ENCODE measurements at places on chromosomes 11 and 22.

- DNase-seq = no peak
Measured at GRCh38 chr22:30783021-30783420, 88.3 kb downstream of the OSBP2 start.

GRCh38 chr11:79083352-79083751 is 357.5 kb downstream of the TENM4 start:
- DNase-seq = no peak

DNA sequence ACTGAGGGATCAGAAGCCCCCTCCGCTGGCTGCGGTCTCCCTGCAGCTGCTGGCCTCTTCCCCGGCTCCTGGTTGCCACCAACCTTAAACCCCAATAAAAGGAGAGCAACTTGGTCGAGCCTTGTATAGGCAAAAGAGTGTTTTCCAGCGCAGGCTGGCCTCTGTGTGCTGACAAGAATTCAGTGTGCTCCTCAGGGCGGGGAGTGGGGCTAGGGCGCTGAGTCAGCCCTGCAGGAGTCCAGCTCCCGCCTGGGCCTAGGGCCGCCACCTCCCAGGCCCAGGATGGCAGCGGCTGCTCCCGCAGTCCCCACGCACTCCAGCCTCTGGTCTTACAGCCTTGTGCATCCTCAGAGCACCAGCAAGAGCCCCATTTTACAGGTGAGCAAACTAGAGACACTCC is at the start of gene SHISAL1:
TSS of gene SHISAL1 (minus strand) at position 186 of the 400 bp plus-strand sequence. CDS start 12,006 bp downstream, outside the sequence.
- DNase-seq = no peak

DNA sequence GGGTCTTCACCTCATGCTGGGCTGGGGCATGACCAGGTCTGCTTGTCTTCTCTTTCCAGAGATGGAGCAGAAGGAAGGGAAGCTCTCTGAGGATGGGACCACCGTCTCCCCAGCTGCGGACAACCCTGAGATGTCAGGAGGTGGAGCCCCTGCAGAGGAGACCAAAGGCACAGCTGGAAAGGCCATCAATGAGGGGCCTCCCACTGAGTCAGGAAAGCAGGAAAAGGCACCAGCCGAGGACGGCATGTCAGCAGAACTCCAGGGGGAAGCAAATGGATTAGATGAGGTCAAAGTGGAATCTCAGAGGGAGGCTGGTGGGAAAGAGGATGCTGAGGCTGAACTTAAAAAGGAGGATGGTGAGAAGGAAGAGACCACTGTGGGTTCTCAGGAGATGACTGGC is 5.2 kb downstream of the SMTNL1 start:
- DNase-seq = no peak

DNA sequence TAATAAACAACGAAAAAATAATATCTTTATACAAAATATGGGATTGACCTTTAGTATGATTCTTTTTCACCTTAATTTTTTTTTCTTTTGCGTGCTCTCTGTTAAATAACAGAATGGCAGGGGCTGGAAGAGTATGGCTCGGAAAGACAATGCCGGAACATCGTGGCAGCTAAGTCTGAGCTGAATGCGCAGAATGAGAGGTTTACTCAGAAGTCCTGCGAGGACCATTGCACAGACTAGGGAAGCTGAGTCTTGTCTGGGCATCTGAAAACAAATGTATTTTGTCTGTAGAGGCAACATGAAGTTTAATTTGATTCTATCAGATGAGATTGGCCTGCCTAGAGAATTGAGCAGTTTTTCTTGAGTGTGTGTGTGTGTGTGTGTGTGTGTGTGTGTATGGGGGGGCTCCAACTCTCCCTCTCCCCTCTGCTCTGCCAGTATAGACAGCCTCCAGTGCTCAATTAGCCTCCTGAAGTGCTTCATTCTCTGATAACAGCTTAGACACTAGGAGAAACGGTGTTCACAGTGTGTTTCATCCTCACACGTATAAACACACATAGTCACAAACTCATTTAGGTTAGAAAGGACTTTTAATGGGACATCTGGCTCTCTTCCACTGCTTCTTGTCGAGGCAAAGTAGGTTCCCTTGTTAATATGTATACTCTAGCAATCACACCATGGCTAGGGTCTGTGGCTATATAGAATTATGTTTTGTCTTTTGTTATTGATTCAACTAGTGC is 244.3 kb upstream of the SORL1-AS1 start:
- DNase-seq = no peak

DNA sequence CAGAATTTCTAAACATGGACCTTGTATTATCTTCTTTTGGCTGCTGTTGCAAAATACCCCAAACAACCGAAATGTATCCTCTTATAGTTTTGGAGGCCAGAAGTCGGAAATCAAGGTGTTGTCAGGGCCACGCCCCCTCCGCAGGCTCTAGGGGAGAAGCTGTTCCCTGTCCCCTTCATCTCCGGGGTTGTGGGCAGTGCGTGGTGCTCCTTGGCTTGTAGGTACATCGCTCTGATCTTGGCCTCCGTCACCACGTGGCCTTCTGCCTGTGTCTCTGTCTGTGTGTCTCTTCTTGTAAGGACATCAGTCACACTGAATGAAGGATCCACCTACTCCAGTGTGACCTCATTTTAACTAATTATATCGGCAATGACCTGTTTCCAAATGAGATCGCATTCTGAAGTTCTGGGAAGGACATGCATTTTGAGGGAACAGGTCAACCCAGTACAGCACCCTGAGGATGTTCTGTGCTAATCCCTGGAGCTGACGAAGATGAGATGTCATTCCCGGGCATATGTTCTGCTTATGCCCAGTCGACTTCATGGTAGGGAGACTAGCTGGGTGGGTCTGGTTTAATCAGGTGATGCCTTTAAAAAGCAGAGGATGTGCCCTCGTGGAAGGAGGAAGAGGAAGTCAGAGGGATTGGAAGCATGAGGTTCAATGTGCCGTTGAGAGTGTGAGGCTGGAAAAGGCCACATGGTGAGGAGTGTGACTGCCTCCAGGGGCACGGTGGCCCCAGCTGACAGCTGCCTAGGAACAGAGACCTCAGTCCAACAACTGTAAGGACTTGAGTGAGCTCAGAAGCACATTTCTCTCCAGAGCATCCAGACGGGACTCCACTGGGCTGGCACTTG is 531.1 kb downstream of the TBC1D22A start:
- DNase-seq = no peak

DNA sequence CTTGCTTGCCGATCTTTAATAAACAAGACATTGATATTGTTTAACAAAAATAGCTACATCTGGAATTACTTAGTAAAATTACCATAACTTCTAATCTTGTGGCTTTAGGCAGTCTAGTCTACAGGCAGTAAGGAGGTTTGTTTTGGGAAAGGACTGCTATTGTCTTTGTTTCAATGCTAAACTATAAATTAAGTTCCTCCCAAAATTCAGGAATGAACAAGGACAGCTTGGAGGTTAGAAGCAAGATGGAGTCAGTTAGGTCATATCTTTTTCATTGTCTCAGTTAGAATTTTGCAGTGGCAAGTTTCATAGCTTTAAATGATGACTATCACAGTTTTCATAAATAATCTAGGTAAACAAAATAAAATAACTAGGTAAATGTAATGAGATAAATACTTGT is 36.1 kb upstream of the INCENP start:
- DNase-seq = no peak

- no peak for DNase-seq
Measured at GRCh38 chr11:41206388-41206787, 253.1 kb downstream of the LRRC4C start.

DNA sequence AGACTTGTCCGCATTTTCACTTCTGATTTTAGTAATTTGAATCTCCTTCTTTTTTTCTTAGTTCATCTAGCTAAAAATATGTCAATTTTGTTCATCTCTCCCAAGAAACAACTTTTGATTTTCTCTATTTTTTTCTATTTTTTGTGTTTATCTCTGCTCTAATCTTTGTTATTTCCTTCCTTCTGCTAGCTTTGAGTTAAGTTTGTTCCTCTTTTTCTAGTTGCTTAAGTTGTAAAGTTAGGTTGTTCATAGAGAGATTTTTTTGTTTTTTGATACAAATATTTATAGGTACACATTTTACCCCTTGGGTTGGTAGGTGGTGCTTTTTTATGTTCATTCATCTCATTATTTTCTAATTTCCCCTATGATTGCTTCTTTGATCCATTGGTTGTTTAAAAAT is 22.1 kb upstream of the XKR3 start:
- no peak for DNase-seq

DNA sequence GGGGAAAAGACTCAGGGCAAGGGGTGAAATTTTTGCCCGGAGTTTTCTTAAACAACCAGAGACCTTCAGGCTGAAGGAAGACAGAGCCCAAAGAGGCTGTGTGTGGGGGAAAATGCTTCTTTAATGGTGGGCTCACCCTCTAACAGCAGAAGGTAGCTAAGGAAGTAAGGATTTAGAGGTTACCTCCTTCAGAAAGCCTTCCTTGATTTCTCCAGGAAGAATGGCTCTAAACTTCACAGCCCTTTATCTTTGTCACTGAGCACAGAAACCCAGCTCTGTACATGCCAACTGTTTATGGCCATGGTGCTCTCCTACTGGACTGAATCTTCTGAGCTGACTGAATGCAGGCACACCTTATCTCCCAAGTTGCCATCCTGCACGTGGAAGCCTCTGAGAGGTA is 196.0 kb downstream of the TENM4 start:
- no peak for DNase-seq

GRCh38 chr11:64092761-64093136 is 57.0 kb downstream of the FLRT1 start:
- DNase-seq = no peak

DNA sequence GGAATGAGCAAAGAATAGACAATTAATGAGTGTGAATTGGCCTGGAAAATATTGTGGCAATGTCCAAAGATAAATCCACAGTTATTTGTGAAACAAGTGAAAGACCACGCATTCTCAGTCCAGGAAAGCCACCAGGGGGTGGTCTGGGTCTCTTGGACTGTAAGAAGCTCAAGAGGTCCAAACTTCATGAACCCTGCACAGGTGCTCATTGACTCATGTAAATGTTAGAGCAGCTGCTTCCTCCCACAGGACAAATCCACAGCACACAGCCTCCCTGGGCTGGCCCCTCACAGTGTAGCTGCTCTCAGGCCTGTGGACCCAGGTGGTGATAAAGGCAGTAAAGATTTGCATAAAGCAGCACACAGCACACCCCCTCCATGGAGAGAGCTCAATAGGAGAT is 114.0 kb downstream of the ZNF280B start:
- no peak for DNase-seq

DNA sequence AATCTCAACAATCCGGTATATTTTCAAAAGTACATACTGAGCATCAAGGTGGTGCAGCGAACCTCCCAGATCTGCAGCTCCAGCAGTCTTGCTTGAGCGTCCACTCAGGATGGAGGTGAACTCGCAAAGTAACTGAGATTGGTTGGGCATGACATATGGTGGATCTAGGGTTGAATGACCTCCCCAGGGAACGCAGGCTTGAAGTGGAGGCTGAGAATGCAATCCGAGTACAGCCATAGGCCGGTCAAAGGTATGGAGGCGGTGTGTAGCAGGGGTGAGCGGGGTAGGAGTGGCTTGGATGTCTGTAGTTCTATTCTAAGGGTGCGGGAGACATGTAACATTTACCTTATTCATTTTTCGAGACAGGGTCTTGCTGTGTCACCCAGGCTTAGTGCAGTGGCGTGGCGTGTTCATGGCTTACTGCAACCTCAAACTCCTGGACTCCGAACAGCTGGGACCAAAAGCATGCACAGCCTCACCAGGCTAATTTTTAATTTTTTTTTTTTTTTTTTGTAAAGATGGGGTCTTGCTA is 631 bp upstream of the C22orf39 start:
- no peak for DNase-seq

DNA sequence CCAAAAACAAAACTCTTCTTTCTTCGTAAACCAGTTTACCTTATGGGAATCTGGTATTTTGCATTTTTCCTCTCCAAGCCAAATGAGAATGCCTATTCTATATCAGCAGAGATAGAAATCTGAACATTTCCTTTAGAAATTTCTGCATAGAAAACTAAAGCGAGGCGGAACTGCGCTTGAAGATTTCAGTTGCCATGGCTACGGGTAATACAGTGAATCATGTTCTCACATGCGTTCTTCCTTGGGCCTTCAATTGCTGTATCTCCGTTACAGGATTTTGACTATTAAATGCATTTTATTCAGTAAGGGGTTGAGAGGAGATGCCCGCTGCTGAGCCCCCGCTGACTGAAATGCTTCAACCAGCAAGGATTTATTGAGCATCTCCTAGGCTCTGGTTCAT is 108.2 kb upstream of the CRYBB3 start:
- DNase-seq = no peak

DNA sequence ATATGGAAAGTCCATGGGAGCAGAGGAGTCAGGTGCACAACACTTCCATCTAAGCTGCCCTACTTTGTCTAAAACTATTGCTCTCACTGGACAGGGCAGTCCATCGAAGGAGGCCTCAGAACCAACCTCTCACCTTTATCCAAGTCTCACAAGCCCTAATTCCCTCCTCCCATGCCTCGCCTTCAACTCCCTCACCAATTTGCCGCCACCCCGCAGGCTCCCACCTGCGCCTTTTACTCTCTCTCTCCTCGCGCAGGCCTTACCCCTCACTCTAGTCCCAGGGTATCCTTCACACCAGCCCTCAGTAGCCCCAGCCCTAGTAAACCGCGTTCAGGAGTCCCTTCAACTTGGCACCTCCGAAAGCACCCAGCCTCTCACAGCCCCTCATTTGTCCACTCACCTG is 451 bp downstream of the FHIP1B start:
- DNase-seq = no peak

All from activated T-helper 9 cell treated with anti-CD3 and anti-CD28 coated beads, Interleukin-2, amount 50 U/mL, for 16 hours (primary cell).